ENCODE measurements at places on chromosomes 16 and 17.

GRCh38 chr16:81861915-81862314 lies 82.8 kb downstream of the PLCG2 start:
- DNase-seq = no peak

DNA sequence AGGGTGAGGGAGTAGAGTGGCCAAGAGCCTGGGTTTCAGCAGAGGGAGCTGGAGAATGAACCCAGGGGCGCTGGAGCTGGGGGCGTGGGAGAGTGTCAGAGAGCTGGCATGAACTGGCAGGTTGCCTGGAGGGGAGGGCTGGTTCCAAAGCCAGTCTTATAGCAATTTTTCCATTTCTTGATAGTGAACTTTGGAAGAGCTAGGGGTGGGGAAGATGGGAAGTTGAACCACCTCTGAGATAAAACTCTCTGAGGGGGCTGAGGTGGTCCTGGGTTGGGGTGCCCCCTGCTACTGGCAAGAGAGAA lies 36.9 kb downstream of the ADGRG5 start:
- no peak for DNase-seq

DNA sequence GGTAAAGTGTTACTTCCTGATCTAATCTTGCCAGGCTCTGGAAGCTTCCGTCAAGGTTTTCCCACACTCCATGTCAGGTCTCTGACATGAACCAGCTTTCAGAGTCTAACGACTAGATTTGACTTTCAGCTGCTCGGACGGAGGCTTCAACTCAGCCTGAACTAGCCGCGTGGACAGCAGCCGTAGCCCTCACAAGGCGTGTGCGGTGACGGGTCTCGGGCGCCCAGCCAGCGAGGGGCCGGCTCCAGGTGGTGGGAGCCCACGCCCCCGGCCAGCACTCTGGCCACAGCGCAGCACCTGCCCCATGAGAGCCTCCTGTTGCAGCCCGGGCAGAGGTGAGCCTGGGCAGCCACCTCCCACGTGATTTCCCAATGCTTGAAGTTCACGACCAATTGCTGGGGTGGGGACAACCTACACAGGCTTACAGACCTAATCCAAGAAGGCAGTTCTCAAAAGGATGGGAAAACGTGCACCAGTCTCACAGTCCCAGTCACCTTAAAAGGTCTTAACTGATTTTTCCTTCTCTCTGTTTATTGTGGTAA lies 45.5 kb downstream of the TBC1D16 start:
- no peak for DNase-seq

- no peak for DNase-seq
Observed at GRCh38 chr16:88461331-88462269, 8.5 kb downstream of the ZFPM1 start.

DNA sequence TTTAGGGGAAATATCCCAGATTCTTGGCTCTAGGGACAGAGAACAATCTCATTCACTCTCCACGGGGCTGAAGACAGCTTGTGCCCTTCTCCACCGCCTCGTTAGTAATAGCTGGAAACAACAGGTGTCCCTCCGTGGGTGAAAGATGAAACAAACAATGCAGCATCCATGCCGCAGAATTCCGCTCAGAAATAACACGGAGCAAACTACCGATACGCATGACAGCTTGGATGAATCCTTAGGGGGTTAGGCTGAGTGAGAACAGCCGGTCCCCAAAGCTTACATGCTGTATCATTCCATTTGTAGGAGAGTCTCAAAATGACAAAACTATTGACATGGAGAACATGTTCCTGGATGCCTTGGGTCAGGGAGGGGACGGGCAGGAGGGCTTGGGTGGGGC lies 29.4 kb upstream of the CACNG1 start:
- DNase-seq = no peak

DNA sequence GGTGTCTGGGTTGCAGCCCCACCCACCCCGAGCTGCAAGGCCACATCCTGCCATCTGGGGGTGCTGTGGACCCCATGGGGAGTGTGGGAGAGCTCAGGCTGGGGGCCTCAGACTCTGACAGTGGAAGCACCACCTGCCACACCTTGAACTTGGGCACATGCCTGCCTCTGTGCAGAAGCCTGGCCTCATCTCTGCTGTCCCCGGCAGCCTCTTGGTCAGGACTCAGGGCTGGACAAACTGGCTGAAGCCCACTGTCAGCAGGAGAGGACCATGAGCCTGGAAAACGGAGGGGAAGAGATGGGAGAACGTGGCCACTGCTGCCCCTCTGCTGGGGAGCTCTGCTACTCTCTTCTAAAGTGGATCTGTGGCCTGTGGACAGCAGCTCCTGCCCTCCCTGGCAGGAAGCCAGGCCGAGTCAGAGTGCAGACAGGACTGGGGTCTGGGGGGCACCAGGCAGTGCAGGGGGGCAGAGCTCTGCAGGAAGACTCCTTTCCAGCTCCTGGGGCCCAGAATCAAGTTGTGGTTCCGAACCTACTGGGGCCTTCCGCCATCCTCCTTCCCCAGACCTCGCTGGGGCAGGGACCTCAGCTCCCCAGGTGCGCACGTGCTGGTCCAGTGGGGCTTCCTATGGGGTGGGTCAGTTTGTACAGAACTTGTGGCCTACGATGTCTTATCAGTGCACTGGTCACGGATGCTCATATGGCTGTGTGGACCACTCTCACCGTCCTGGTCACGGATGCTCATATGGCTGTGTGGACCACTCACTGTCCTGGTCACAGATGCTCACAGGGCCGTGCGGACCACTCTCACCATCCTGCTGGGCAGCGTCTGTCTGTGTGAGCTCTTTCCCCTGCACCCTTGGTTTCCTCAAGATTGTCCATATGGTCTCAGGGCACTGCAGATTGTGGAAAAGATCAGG lies 207.7 kb downstream of the LAT start:
- no peak for DNase-seq

GRCh38 chr16:63925221-63925620 lies 1196.6 kb downstream of the CDH11 start:
- DNase-seq = no peak

DNA sequence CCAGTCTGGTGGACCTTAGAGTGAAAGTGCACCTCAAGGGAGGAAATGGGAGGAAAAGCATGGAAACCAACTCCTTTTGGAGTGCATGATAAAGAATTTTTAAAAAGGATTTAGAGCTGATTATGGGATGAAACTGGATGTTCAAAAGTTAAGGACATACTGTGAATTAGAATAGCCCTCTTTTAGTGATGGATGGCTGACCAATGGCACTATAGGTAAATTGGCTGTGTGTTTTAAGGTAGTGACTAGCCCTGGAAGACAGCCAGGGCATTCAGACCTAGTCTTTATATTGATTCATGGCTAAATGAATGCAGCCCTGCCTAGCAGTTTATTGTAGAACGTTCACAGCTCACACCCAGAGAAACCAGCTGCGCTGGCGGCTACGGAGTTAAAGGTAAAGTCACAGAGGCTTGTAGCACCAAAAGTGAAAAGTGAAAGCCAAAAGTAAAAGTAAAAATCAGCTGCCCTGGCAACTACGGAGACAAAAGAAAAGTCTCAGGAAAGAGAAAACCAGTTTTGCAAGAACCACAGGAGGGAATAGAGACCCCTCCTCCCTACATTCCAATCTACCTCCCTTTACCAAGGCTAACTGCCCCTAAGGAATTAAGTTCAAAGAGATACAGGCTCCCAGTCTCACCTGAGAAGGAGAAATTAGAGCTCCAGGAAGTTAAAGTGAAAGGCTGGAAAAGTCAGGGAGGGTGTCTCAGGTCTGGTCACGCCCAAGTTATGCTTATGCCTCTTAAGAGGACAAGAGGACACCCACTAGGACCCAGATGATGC lies 21.8 kb downstream of the ACSM1 start:
- DNase-seq = peak; percentile 23

DNA sequence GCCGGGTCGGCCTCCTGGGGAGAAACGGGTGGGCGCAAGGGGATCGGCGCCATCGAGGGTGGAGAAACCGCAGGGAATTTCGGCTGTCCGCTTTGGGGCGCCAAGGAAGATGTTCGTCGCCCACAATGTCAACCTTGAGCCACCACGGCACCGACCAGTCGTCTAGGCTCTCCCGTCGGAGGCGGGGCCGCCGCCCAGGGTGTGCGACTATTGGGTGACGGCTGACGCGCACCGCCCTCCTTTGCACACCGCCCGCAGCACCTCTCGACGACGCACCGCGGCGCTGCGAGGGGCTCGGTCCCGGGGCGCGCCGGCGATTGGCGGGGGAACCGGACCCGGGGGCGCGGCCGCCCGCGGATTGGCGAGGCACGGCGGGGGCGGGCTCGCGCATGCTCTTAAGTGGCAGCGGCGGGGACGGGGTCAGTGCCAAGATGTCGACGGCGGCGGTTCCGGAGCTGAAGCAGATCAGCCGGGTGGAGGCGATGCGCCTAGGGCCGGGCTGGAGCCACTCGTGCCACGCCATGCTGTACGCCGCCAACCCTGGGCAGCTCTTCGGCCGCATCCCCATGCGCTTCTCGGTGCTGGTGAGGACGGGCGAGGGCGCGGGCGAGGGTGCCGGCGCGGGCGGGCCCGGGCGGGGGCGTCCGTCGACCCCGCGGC lies at the start of gene NUDT16L1:
Gene NUDT16L1 (plus strand): TSS at position 267 of the 660 bp plus-strand sequence. CDS start 165 bp downstream, at position 432.
- DNase-seq = peak; percentile 97

Data from inflammatory macrophage (primary cell).